GM12878 (cell line): ENCODE measurements at places on chromosomes 4 and X.

DNA sequence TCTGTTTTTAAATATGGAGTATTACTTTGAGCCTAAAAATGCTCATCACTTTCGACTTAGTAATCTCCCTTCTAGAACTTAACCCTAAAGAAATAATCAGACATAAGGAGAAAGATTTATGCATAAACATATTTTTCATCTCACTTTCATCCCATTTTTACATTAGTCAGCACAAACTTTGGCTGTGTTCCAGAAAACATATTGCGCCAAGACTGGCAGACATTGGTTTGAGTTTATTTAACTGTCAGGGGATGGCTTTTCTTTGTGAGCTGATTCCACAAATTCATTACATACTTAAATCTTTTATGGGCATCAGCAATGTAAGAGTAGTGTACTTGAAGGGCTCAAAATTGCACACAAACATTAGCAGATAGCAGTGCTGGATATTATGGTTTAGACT, 23.7 kb downstream of the MAOA start:
- DNase-seq: no peak

DNA sequence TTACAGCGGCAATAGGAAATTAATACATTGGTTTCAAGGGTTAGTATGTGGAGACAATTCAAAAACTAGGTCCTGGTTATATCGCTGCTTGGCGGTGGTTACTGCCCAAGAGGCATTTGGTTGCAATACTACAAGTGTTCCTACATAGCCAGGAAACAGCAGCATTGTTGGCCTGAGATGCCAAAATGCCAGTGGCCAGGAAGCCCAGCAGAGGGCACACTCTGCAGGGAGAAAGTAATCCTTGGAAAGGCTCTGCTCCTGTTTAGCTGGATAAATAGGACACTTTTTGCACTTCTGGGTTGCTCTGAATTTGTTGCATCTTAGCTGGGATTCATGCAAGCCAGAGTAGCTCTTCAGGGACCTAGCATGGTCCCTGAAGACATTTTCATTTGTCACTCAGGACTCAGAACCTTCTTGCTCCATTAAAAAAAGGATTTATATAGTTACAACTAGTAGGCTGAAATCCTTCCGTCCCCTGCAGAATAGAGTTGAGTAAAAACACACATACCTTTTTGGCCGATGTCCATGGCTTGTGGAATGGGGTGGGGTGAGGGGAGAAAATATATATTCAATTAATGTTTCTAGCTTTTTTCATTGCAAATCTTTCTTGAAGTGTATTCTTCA, 8.1 kb upstream of the GPR119 start:
- no peak for DNase-seq

DNA sequence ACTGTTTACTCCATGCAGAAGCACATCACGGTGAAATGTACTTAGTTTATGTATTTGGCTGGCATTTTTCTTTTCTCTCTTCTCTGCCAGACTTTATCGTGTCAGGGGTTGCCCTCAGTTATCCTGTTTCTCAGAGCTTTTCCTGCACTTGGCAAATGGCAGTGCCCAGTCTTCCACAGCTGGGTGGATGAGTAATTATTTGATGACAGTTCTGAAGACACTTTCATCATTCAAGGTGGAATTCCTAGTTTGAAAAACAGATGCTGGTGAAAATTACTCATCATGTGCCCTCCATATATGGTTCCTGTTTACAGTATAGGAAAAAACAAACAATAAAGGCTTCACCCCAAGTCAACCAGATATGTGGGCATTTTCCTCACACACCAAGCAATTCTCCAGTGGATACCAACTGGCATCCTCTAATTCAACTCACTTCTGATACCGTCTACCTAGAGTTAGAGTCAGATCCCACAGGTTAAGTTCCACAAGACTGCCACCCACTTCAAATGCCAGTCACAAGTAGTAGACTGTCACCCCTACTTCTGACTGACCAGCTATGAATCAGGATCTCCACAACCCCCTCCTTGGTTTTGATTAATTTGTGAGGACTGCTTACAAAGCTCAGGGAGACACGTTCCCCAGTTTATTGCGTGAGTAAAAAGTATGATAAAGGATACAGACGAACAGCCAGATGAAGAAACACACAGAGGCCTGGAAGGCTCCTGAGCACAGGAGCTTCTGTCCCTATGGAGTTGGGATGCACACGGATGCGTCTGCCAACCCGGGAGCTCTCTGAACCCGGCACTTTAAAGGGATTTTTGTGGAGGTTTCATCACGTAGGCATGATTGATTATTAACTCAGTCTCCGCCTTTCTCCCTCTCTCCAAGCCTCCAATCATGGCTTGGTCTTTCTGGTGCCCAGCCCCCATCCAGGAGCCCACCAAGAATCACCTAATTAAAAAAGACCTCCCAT, 72.9 kb downstream of the CLDN34 start:
- no peak for DNase-seq

DNA sequence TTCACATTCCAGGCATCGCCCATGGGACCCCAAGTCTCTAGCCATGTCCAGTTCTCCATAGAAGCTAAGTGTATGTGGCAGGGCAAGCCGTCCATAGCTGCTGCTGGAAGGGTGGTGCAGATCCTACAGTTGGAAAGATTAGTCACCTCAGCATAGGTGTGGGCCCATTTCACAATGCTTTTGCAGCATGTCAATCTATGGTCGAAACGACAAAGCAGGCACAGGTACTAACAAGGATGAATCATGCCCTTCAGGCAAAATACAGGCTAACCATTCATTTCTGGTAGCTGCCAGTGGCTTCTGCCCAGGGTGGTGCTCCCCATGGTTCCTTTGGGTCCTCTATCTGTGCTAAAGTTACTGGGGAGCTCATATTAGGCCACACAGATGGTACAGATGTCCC, 225.2 kb downstream of the ADGRL3 start:
- DNase-seq: no peak

DNA sequence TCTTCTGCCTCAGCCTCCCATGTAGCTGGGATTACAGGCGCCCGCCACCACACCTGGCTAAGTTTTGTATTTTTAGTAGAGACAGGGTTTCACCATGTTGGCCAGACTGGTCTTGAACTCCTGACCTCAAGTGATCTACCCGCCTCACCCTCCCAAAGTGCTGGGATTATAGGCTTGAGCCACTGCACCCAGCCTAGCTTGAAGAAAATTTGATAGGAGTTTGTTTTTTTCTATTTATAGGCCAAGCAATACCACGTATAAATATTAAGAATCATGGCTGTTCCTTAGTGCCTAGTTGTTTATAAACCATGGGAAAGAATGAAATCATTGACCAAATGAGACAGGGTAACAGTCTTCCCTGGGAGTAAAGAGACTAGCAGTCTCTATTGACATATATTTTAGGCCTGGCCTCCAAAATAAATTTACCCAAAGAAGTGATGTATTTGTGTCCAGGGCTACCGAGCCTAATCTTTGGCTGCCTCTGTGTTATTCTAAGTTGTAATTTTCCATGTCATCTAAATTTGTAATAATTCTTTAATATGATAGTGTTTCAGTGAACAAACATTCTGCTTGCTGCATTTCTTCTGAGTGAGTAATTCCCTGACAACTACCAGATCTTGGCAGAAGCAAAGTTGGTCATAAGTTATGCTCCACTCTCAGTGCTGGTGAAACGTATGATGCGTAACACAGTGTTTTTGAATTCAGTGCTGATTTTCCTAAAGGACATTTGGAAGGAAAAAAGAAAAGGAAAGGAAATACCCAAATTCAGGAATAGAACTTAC, 10.3 kb downstream of the PKD2 start:
- DNase-seq: no peak

DNA sequence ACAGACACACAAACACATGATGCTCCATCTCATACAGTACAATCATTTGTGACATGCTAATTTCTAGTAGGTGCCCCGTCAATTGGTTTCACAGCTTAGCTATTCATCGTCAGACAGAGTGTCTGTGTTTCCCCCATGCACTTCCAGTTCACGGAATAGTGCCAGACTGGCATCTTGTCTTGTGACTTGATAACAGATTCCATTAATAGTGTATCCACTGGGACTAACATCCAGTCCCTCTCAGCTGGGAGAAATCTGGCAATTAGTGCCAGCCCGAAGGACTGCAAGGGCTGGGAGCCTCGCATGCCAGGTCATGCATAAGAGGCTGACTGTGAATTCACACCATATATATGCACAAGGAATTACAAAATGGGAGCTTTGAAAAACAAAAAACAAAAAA, 20.2 kb upstream of the GATB start:
- no peak for DNase-seq

DNA sequence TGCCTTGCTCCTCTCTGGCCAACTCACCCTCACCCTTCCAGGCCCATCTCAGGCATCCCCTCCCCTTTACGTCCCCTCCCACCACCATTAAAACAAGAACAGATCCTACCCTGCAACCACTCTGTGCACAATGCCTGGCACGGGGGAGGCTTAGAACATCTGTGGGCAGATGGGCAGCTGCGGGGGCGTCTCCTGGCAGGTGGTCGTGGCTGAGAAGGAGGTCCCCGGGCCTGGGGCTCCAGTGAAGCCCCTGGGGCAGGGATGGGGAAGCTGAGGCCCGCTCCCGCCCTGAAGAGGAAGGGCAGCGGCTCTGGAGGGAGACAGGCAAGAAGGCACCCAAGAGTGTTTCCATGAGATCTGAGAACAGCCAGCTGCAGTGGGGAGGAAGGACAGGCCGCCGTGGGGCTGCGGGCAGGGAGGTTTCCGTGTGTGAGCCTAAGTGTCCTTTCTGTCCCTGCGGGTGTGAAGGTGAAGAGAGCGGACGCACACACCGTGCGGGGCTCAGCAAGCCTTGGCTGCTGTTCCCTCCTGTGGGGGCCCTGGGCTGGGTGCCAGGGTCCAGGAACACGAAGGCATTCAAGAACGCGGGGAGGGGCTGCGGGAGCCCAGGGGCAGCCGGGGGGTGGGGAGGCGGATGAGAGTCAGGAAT, 7.8 kb upstream of the TBC1D14 start:
- DNase-seq: no peak

DNA sequence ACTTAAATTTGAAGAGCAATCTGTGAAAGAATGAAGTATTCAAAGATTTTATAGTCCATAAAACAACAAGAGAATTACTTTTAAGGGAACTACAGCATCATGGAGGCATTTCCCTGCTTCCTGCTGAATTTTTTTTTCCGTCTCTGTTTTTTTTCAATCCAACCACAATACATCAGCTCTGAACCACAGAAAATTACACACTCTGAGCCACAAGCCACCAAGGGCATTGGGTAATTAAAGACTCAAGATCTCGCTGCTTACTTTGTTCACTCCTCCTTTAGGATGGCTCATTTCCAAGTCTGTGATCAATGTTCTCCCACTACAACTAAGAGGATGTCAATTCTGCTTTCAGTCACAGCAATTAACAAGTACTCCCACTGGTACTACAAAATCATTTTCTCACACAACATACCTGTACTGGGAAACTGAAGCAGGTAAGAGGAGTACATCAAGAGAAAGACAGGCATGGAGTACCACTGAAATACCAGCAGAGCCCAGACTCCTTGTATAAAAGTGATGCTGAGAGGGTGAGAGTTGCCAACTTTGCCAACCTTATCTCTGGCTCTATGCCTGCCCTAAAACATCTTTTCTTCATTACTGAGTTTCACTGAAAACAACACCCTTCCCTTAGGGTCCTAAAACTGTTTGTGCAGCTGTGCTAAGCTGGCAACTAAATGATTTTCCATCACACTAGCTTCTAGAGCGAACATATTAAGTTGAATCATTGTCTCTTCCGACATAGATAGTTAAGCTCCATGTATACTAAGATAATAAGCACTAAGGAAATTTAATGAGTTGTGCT, 105.8 kb upstream of the MAGEB18 start:
- DNase-seq: no peak

- DNase-seq: no peak
Observed at GRCh38 chrX:146614663-146615478, 194.7 kb upstream of the CXorf51B start.

GRCh38 chr4:5632571-5632970, 75.8 kb downstream of the EVC2 start:
- no peak for DNase-seq
